ENCODE measurements at places on chromosomes 2 and 18. TPM values are rescaled to one million over a fixed set of nuclear protein-coding genes. Genes with fewer than 3 reads are reported as not detected.

L3MBTL4 gene
- total RNA-seq: 8.0 TPM

TEKT4 gene
- 0.34 TPM for total RNA-seq

GRCh38 chr2:46615555-46615954 lies 136.2 kb downstream of the TMEM247 start:
- DNase-seq: no peak

- DNase-seq: no peak
Observed at GRCh38 chr2:216002101-216002678, 11.2 kb downstream of the MREG start.

DNA sequence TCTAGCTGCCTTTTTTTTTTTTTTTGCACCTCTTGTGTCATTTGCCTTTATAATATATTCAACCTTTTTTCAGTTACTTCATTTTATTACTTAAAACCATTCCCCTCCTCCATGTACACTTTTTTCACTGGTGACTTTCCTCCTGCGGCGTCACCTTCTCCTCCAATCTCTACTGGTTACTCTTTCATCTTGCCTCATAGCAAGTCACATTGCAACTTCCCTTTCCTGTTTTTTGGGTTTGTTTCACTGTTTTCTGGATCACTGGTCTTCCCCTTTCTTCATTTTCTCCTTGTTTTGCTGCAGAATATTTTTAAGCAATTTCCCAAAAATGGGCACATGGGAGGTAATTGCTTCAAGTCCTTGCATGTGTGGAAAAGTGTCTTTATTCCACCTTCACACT lies 37.7 kb upstream of the GPR155 start:
- no peak for DNase-seq

- no peak for DNase-seq
Observed at GRCh38 chr2:165847001-165847400, 53.0 kb upstream of the GALNT3 start.

GRCh38 chr2:167212014-167212648 lies 323.9 kb downstream of the XIRP2 start:
- no peak for DNase-seq

- no peak for DNase-seq
Observed at GRCh38 chr2:22784566-22784965, 600.4 kb upstream of the KLHL29 start.

- no peak for DNase-seq
Observed at GRCh38 chr2:172865422-172865821, 129.8 kb downstream of the RAPGEF4 start.

GRCh38 chr2:214482728-214483127 lies 71.9 kb downstream of the VWC2L start:
- DNase-seq: no peak

GRCh38 chr18:37402735-37403099 lies 162.9 kb downstream of the CELF4 start:
- no peak for DNase-seq

- no peak for DNase-seq
Observed at GRCh38 chr18:22816266-22817176, 116.6 kb upstream of the RBBP8 start.
